ENCODE measurements at places on chromosomes 12 and 14.
A peak's percentile ranks its signal among the peaks of the same experiment; 100 is the strongest.

GRCh38 chr14:59926534-59926933 is 6.6 kb downstream of the LRRC9 start:
- DNase-seq: no peak

- no peak for DNase-seq
These were observed 109.8 kb upstream of the FOXG1 start for GRCh38 chr14:28656704-28657255.

DNA sequence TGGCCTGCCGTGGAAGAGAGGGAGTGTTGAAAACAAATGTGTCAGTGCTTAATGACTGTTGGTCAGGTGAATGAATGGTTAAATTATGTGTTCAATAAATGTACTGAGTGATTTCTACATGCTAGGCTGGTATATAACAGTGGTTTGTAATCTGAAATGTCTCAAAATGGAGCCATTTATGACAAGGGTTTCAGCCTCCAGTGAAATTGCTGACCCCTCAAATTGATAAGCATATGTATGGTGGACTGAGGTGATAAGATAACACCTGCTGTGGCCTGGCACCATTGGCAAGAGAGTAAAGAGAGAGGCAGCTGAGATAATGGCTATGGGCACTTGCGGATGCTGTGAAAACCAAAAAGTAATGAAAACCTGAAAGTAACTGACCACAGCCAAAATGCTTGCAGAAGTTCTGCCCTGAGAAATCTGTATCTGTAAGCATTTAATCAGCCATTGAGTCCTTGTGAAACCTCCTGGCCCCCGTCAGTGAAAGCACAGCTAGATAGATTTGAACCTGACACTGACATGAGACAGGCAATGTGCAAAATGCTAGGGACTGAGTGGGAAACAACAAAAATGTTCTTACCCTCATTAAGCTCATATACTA is 1.4 kb upstream of the BCAT1 start:
- no peak for DNase-seq

DNA sequence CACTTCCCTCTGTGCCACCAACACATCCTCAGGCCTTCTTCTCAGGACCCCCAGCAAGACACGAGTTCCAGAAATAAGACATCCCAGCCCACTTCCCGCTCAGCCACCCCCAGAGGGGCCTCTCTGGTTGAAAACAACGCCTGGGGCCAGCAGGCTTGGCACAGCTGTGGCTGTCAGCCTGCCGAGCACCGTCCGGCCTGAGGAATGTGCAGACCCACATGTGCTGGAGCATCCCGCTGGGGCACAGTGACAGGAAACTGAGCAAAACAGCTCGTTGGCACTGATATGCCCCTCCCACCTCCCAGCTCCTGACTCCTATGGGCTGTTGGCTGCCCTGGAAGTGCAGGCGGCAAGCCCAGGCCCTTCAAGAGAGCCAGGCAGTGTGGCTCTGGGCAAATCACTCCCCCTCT is 1.4 kb downstream of the SYNE3 start:
- no peak for DNase-seq

- no peak for DNase-seq
These were observed 79.9 kb upstream of the CCDC175 start for GRCh38 chr14:59656473-59656872.

DNA sequence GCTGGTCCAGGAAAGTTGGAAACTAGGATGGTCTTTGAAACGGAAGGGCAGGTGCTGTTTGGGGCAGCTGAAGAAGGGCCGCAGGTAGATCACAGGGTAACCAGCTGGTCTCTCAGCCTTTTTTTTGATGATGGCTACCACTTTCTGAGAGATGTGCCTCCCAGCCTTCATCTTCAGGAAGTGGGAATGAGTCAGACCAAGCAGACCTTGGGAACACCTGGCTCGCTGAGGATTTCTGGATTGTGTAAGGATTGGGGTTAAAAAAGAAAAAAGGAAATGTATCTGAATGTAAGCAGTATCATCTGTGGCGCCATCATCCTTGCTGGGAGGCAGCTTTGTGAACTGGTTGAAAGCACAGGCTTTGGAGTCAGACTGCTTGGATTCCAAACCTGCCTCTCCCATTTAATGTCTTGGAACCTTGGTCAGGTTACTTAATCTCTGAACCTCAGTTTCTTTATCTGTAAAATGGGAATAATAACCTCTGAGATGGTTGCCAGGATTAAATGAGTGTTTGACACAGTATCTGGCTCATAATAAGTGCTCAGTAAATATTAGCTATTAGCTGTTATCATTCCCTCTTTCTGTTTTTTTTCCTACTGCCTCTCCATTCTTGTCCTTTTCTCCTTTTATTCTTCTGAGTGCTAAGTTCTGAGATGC is 1.7 kb downstream of the PRPF40B start:
- peak; percentile 21 for DNase-seq

DNA sequence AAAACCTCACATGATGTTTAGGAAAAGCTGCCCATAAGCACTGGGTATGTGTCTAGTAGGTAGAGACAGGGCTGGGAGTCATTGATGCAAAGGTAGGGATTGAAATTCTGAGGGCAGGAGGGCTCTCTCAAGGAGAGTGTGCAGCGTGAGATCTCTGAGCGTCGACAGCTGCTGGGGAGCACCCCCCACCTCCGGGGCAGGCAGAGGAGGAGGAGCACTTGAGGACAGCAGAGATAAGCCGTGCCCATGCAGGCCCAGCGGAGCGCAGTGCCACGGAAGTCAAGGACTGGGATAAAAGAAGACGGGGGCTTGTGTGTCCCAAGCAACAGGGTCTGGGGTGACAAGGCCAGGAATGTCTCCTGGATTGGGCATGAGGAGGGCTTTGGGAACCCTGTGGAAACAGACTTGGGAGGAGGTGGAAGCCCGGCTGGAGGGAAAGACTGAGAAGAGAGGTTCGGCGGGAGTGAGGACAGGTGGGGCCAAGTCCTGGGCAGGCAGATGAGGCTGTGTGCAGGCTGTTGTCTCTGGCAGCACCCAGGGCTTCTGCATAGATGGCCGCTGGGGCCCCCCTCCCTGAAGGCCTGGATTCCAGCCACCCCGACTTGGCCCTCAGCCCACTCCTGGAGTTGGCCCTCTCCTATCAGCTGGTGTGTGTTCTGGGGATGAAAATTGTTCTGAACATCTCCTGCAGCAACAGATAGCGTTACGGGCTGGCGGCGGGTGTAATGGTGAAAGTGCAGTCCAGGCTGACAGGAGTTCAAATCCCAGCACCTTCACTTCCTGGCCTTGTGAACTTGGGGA is 1.9 kb downstream of the CACNA2D4 start:
- no peak for DNase-seq

- no peak for DNase-seq
These were observed 37.9 kb upstream of the GARIN6 start for GRCh38 chr12:99609455-99610181.

GRCh38 chr12:102438827-102439210 is 41.5 kb downstream of the IGF1 start:
- DNase-seq: no peak

DNA sequence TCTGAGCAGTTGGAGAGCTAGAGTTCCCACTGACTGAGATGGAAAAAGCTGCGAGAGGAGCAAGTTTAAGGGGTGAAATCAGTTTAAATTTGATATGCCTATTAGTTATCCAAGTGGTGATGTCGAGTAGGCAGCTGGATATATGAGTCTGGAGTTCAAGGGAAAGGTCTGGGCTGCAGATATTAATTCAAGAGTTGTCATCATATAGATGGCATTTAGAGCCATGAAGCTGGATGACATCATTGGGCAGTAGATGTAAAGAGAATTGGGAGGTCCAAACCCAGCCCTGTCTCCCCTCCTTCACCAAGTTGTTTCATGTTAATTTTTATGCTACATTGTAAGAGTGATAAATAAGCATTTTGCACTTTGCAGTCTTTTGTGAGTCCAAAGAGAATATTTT is 898.1 kb downstream of the GALC start:
- no peak for DNase-seq

GRCh38 chr12:102063069-102063468 is 1.3 kb upstream of the WASHC3 start:
- DNase-seq: no peak

GRCh38 chr14:29724991-29725390 is 202.7 kb downstream of the PRKD1 start:
- DNase-seq: no peak

GRCh38 chr12:114152890-114153289 is 186.8 kb upstream of the RBM19 start:
- no peak for DNase-seq

GRCh38 chr14:80304125-80304766 is 92.9 kb upstream of the DIO2 start:
- DNase-seq: no peak

DNA sequence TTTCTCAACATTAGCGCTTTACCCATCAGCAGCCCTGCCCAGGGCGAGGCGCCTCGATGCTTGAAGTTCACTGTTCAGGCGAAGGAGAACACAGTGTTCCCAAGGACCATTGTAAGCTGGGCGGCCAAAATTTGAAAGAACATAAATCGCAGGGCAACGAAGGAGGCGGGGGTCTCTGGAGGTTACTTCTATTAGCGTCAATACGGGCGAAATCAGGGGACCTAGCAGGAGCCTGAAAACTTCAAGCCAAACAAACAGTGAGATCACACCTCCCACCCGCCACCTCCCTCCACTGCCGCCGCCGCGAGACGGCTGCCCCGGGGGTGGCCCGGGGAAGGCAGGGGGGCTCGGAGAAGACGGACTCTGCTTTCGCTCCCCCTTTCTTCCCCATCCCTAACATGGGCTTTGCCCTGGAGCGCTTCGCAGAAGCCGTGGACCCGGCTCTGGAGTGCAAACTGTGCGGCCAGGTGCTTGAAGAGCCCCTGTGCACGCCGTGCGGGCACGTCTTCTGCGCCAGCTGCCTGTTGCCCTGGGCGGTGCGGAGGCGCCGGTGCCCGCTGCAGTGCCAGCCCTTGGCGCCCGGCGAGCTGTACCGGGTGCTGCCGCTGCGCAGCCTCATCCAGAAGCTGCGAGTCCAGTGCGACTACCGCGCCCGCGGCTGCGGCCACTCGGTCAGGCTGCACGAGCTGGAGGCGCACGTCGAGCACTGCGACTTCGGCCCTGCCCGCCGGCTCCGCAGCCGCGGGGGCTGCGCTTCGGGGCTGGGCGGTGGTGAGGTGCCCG is at the start of gene PDZRN4:
Gene PDZRN4 (plus strand): TSS at position 263 of the 783 bp plus-strand sequence.
- DNase-seq: no peak

GRCh38 chr14:71686677-71687076 is 245.6 kb upstream of the RGS6 start:
- no peak for DNase-seq

DNA sequence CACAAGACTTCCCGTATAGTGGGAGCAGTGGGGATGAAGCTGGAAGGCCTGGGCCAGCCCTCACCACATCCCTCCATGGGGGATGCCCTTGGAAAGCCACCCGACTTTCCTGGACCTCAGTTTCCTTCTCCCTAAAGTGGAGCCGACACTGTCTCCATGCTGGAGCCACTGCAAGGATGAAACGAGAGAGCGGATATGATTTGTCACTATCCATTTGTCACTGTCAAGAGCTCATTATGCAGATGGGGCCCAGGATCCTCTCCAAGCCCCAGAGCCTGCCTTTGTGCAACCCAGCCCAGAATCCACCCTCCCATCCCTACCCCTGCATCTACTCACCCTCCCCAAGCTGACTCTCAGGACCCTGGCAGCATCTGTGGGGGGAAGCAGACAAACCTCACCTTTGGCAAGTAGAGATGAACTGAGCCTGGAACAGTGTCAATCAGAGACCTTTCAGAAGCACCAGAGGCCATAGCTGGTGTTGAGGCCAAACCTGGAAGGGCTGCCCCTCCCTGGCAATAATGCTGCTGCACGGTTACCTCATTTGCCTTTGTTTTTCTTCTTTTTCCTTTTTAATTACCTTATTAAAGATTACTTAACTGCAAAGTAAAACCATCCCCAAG is 287.7 kb upstream of the RTL1 start:
- DNase-seq: no peak

- DNase-seq: peak; percentile 21
These were observed 1086.5 kb downstream of the SLC6A15 start for GRCh38 chr12:83826112-83826511.

DNA sequence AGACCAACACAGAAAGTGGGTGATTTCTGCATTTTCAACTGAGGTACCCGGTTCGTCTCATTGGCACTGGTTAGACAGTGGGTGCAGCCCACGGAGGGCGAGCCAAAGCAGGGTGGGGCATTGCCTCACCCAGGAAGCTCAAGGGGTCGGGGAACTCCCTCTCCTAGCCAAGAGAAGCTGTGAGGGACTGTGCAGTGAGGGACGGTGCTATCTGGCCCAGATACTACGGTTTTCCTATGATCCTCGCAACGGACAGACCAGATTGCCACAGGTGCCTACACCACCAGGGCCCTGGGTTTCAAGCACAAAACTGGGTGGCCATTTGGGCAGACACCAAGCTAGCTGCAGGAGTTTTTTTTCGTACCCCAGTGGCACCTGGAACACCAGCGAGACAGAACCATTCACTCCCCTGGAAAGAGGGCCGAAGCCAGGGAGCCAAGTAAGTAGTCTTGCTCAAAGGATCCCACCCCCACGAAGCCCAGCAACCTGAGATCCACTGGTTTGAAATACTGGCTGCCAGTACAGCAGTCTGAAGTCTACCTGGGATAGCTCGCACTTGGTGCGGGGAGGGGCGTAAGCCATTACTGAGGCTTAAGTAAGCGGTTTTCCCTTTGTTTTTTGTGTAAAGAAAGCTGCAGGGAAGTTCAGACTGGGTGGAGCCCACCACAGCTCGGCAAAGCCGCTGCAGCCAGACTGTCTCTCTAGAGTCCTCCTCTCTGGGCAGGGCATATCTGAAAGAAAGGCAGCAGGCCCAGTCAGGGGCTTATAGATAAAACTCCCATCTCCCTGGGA is 25.5 kb upstream of the NAA30 start:
- no peak for DNase-seq

DNA sequence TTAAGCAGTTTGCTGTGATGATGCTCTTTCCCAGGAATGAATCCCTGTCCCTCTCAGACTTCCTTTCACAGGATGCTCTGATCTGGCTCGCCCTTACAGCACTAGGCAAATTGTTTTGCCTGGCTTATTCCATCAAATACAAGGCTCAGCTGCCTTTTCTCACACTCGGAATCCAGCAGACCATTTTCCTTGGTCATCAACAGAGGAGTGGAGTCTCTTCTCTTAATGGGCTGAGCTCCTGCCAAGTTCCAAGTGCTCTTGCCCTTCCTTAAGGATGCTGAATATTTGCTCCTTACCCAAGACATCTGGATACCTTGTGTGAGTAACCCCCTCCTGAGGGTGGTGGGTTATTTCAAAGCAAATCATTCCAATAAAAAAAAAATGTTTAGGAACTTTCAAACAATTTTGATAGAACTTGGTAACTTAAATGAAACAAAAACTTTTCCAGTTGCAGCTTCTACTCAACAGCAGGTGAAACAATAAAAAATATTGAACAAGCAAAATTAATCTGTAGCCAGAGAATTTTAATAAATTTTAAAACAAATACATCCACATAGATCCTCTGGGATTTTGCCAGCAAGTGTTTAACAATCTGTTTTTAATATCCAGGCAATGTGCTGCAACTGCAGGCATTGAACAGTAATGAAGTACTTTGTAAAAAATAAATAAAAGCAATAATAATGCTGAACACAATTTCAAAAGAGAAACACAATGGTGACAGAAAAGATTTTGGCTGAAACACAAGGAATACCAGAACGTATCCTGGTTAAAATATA is 264.0 kb upstream of the FAR2 start:
- peak; percentile 92 for DNase-seq

- DNase-seq: no peak
These were observed 34.4 kb downstream of the WBP11 start for GRCh38 chr12:14768823-14769405.

GRCh38 chr12:120872487-120872886 is 31.7 kb downstream of the SPPL3 start:
- no peak for DNase-seq

- DNase-seq: no peak
These were observed 11.6 kb downstream of the ZNF219 start for GRCh38 chr14:21086908-21087293.
